ENCODE measurements at places on chromosomes 11 and 22.
A peak's percentile ranks its signal among the peaks of the same experiment; 100 is the strongest.

- no peak overlapping the region for H3K27ac ChIP-seq
- DNase-seq: no peak
- H3K4me3 ChIP-seq: no peak overlapping the region
- H3K4me1 ChIP-seq: no peaks in the 10 kb centered on the region
- H3K27me3 ChIP-seq: no peaks in the 10 kb centered on the region
Measured at GRCh38 chr11:93773045-93773477, 11.0 kb upstream of the MED17 start.

- no peaks in the 10 kb centered on the region for H3K36me3 ChIP-seq
- no peak for DNase-seq
- no peaks in the 10 kb centered on the region for H3K27me3 ChIP-seq
- H3K27ac ChIP-seq: peak overlapping the region; percentile 89
- H3K4me3 ChIP-seq: no peak overlapping the region
- peaks cover 41% of the 10 kb centered on the region for H3K4me1 ChIP-seq
Measured at GRCh38 chr11:65470433-65471049, 28.3 kb upstream of the MALAT1 start.

- peaks cover 7% of the 10 kb centered on the region for H3K4me1 ChIP-seq
- peaks cover 84% of the 10 kb centered on the region for H3K36me3 ChIP-seq
- no peak overlapping the region for H3K27ac ChIP-seq
- no peak overlapping the region for H3K4me3 ChIP-seq
Measured at GRCh38 chr11:44605965-44606364, 40.5 kb downstream of the CD82 start.

DNA sequence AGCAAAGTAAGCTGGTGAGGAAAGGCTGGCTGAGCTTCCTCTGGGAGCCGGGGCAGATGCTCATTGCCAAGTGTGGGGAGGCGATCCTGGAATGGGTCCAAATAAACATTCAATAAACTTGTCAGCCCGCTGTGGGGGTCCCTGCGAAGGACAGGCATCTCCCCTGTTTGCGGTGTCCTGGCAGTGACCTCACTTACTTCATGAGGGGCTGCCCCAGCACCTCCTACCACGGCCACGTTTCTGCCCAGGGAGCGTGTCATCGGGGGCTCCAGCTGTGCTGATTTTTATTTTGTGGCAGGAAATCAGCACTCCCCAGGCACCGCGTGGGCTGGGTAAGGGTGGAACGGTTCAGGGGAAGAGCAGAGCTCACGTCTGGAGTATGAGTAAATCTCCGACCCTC, 493.9 kb upstream of the B3GAT1 start:
- H3K4me1 ChIP-seq: no peaks in the 10 kb centered on the region
- no peaks in the 10 kb centered on the region for H3K27me3 ChIP-seq
- H3K4me3 ChIP-seq: no peak overlapping the region

GRCh38 chr11:30046578-30046945, 29.7 kb upstream of the KCNA4 start:
- no peak overlapping the region for H3K4me3 ChIP-seq
- no peaks in the 10 kb centered on the region for H3K27me3 ChIP-seq
- no peaks in the 10 kb centered on the region for H3K4me1 ChIP-seq
- no peak for DNase-seq

- H3K27ac ChIP-seq: no peak overlapping the region
- no peaks in the 10 kb centered on the region for H3K27me3 ChIP-seq
- no peaks in the 10 kb centered on the region for H3K36me3 ChIP-seq
- no peak overlapping the region for H3K4me3 ChIP-seq
- peaks cover 30% of the 10 kb centered on the region for H3K4me1 ChIP-seq
Measured at GRCh38 chr11:122723576-122723975, 68.1 kb downstream of the UBASH3B start.

DNA sequence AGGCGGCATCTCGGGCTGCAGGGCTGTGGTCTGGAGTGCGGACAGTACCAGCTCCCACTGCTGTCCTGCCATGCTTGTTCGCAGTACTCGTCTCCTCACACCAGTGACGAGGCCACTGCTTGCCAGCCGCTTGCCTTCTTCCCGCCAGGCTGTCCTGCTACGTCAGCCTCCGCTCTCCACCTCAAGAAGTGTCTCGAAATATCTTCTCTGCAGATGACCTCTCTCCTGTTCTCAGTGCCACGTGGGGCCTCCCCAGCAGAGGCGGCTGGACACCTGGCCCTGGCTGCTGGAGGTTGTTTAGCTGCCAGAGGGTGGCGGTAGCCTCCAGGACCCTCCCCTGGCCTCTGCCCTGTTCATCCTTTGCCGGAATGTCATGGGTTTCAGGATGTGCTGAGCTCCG, 3.1 kb upstream of the CCDC188 start:
- DNase-seq: no peak
- H3K27ac ChIP-seq: no peak overlapping the region
- H3K4me3 ChIP-seq: no peak overlapping the region
- H3K36me3 ChIP-seq: no peaks in the 10 kb centered on the region
- no peaks in the 10 kb centered on the region for H3K4me1 ChIP-seq
- no peaks in the 10 kb centered on the region for H3K27me3 ChIP-seq

DNA sequence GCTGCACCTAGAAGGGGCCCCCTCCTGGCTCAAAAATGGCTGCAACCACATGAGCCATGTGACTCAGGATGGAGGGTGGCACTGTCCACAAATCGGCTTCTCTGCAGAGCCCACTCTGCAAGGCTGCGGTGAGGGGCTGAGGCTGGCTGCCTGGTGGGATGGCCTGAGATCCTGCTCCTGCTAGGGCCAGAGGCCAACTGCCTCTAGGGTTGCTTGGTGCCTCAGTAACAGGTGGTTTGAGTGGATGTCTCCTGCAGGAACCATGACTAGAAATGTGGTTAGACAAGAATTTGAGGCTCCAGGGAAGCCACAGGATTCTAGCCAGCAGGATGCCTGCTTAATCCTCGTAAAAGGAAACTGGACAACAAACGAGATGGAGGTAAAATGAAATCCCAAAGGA, 17.1 kb downstream of the PATZ1 start:
- no peak overlapping the region for H3K27ac ChIP-seq
- no peak for DNase-seq
- H3K27me3 ChIP-seq: no peaks in the 10 kb centered on the region
- H3K4me1 ChIP-seq: no peaks in the 10 kb centered on the region

DNA sequence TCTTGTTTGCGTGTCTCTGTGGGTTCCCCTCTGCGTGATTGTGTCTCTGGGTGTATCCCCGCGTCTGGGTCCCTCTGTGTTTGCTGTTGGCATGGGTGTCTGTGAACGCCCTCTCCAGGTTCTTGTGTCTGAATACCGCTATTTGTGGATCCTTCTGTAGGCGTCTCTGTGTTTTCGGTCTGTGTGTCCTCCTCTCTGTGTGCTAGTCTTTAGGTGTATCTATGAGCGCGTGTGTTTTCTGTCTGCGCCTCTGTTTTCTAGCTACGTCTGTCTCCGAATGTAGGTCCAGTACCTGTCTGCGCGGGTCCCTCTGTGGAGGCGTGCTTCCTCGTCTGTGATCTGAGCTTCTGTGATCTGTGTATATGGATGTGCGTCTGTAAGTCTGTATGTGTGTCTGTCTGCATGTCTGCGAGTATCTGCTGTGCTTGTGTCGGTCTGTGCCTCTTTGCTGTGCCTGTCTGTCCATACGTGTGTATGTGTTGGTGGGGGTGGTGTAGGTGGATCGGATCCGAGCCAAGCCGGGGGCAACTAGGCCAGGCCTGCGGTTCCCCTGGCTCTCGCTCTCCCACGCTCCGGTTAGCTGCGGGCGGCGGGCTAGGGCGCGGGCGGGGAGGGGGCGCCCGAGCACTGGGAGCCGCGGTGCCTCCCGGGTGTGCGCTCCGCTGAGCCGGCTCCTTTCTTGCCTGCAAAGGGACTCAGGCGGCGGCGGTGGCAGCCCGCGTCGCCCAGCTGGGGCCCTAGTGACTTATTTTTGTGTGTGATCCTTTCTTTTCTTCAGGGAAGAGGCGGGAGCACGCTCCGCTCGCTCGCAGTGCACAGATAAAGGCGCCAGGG, 105.3 kb upstream of the E2F8 start:
- H3K4me3 ChIP-seq: peak overlapping the region; percentile 11
- no peaks in the 10 kb centered on the region for H3K36me3 ChIP-seq
- peaks cover 17% of the 10 kb centered on the region for H3K4me1 ChIP-seq

- no peak overlapping the region for H3K27ac ChIP-seq
- no peak for DNase-seq
- no peaks in the 10 kb centered on the region for H3K4me1 ChIP-seq
- H3K27me3 ChIP-seq: peaks cover 96% of the 10 kb centered on the region
- no peak overlapping the region for H3K4me3 ChIP-seq
Measured at GRCh38 chr11:70072861-70073755, 5.0 kb upstream of the ANO1 start.

GRCh38 chr11:79266396-79266795, 174.4 kb downstream of the TENM4 start:
- no peak overlapping the region for H3K27ac ChIP-seq
- H3K4me1 ChIP-seq: no peaks in the 10 kb centered on the region
- no peak overlapping the region for H3K4me3 ChIP-seq
- no peak for DNase-seq

DNA sequence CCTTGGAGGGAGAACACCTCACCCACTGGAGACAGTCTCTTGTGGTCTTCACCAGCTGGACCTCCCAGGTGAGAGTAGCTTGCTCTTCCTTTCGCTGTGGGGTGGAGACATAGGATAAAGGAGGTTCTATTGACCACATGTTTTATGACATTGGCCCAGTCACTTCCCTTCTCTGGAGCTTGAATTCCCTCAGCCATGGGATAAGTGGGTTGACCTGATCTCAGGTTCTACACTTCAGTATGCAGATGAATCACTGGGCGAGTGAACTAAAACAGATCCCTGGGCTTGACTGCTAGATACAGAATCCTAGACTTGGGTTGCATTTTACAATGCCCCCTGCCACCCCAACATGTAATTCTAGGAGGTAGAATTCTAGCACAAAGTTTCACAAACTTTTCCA, 54.8 kb upstream of the PRSS23 start:
- peaks cover 36% of the 10 kb centered on the region for H3K4me1 ChIP-seq
- no peak overlapping the region for H3K27ac ChIP-seq
- DNase-seq: no peak
- H3K27me3 ChIP-seq: no peaks in the 10 kb centered on the region
- no peak overlapping the region for H3K4me3 ChIP-seq

GRCh38 chr11:77375107-77375506, 73.6 kb upstream of the GDPD4 start:
- DNase-seq: no peak
- H3K4me1 ChIP-seq: no peaks in the 10 kb centered on the region
- no peak overlapping the region for H3K4me3 ChIP-seq
- H3K36me3 ChIP-seq: peaks cover 68% of the 10 kb centered on the region

DNA sequence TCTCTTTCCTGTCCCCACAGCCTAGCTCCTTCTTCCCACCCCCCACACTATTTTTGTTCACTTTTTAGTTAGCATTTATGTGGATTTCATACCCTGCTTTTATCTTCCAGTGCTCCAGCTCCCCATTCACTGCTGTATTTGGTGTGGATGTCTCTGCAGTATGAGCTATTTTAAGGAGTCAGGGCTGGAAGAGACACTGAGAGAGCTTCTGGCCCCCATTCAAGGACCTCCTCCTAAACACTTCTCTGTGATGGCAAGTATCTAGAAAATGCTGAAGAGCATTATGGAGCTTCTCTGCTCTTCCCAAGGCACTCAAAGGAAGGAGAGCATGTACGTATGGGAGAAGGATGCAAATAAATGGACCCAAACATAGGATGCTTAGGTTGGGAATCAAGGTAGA, 79.5 kb downstream of the RAB30 start:
- no peaks in the 10 kb centered on the region for H3K4me1 ChIP-seq
- H3K27me3 ChIP-seq: no peaks in the 10 kb centered on the region
- H3K27ac ChIP-seq: no peak overlapping the region
- DNase-seq: no peak
- H3K36me3 ChIP-seq: no peaks in the 10 kb centered on the region
- no peak overlapping the region for H3K4me3 ChIP-seq

DNA sequence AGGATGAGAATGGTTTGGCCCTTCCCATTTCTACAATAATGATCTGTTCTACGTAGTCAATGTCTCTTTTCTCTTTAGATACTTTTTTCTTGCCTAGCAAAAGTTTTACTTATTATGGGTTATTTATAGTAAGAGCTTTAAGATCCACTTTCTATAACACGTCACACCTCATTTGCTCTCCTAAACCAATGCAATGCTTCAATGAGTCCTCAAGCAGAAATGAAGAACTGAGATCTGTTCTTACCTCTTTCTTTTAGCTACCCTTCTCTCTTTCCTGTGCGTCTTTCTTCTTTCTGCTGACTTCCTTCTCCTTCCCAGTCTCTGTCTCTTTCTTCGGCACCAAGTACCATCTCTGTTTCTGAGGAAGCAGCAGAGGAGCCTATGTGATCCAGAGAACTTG, 61.8 kb downstream of the SNX19 start:
- H3K4me3 ChIP-seq: no peak overlapping the region
- H3K27ac ChIP-seq: no peak overlapping the region
- no peaks in the 10 kb centered on the region for H3K36me3 ChIP-seq
- DNase-seq: no peak

DNA sequence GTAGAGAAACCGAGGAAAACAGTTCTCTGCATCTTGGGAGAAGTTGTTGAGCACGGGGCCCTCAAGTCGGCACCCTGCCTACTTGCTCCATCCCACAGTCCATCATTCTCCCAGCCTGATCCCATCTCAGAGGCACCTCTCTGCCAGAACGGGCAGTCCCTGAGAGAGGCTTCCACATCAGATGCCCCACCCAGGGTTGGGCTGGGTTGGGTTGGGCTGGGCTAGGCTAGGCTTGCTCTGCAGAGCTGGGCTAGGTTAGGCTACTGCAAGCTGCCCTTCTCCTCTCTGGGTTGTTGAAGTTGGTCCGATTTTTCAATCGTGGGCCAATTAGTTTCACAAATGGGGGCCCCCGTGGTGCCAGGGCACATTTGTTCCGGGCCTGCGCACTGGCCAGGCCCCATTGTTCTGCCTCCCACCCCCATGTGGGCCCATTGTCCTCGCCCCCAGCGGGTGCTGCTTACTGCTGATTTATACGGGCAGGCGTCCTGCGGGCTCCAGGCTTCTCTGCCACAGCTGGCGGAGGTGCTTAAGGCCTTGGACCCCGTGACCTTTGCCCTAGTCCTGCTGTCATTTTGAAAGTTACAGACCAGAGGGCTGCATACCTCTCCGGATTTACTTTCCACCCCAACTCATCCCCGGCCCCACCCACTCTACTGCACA, 63.7 kb upstream of the NNMT start:
- H3K4me3 ChIP-seq: no peak overlapping the region
- H3K27ac ChIP-seq: no peak overlapping the region
- no peak for DNase-seq
- no peaks in the 10 kb centered on the region for H3K36me3 ChIP-seq
- peaks cover 3% of the 10 kb centered on the region for H3K4me1 ChIP-seq

DNA sequence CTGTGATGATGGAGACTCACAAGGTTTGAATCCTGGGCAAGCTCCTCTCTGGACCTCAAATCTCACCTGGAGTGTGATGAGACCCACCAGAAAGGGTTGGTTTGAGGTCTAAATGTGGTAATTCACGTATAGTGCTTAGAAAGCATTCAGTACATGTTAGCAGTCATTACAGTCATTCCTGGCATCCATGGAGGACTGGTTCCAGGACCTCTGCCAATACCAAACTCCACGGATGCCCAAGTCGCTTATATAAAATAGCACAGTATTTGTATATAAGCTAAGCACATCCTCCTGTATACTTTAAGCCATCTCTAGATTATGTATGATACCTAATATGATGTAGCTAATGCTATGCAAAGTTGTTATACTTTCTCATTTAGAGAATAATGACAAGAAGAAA, 67.6 kb upstream of the CYP2D6 start:
- no peak overlapping the region for H3K4me3 ChIP-seq
- H3K27ac ChIP-seq: no peak overlapping the region
- H3K4me1 ChIP-seq: no peaks in the 10 kb centered on the region
- no peaks in the 10 kb centered on the region for H3K36me3 ChIP-seq

Measured in left lung (tissue), 14 donors.